M059J (cell line): ENCODE measurements at places on chromosomes 7 and 10.

GRCh38 chr10:112755446-112756234, 194.4 kb upstream of the TCF7L2 start:
- DNase-seq, result no peak

GRCh38 chr10:74669210-74669609, 157.2 kb upstream of the KAT6B start:
- no peak for DNase-seq

- no peak for DNase-seq
Measured at GRCh38 chr10:124066781-124067714, 26.4 kb downstream of the CHST15 start.

DNA sequence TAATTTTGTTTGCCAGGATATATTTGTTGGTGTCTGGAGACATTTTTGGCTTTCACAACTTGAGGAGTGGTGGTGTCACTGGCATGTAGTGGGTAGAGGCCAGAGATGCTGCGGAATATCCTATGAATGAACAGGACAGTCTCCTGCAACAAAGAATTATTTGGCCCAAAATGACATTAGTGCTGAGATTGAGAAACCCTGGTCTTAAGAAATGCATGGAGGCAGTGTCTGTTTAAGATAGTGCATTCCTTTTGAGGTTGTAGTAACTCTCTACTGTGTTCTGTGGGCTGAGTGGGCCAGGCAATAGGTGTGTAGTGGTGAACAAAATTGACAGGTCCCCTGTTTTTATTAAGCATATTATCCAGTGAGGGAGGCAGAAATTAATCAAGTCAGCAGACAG, 165.5 kb downstream of the CDK14 start:
- no peak for DNase-seq

DNA sequence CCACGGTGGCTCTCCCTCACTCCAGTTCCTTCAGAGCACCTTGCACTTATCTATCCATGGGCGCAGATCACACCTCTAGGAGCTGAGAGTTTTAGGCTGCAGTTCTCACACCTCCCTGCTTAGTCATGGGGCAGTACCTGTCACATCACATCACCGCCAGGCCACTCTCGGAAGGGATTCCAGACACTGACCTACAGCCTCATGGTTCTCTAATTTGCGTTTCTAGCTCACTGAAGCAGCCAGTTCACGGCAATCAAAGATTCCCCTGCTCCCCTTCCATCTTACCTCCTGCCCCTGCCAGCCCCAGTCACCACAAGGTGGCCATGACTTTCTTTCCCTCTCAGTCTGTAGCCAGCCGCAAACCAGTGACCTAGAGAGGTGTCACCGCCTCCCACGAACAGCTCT, 34.2 kb downstream of the ADRB1 start:
- no peak for DNase-seq

DNA sequence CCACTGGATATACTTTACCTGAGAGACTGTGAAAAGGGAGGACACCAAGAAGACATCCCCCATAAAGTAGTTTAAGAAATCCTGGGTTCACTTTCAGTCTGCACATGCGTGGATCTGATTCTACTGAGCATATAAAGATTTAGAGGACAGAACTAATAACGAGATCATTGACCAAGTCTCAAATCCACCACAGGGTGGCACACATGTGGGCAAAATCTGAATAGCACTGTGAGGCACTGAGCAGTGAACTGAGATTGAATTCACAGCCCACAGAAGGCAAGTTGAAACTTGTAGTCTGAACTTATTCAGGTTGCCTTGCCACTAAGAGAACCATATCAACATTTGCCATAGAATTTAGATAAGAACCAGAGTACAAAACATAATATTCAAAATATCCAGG, 818.6 kb downstream of the GRID1 start:
- peak; percentile 35 for DNase-seq

GRCh38 chr10:131934769-131935168, 34.0 kb downstream of the PPP2R2D start:
- DNase-seq, result no peak

DNA sequence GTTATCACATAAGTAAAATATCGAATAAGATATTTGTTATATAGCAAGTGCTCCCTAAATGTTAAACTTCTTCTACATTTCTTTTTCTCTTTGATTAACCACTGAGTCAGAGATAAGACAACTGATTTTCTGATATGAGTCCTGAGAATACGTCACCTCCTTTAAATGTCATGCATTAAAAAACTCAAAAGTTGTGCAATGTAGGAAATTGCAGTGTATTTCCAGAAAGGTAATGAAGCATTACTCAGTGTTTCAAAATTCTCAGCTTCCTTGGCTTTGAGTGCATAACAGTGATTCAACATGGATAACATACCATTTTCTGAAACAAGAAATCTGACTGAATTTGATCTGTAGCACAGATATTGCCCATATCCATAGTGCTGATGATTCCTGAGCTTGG, 155.8 kb downstream of the BMPER start:
- peak; percentile 78 for DNase-seq

DNA sequence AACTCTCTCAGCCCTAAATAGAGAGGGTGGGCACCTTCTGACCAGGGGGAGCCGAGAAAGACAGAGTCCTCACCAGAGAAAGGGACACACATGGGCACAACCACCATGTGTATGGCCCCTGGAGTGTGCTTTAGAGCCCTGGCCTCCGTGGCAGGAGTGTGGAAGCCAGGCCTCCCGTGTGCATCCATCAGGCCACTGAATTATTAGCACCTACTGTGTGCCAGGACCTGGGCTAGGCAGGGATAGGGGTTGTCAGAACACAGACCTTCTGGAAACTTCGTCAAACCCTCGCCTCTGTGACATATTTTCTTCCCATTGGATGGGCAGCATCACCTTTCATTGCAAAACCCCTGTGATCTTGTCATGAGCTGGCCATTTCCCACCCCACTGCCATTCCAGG, 78.5 kb downstream of the ZMIZ1 start:
- no peak for DNase-seq

- no peak for DNase-seq
Measured at GRCh38 chr7:111053035-111053434, 37.9 kb upstream of the LRRN3 start.

DNA sequence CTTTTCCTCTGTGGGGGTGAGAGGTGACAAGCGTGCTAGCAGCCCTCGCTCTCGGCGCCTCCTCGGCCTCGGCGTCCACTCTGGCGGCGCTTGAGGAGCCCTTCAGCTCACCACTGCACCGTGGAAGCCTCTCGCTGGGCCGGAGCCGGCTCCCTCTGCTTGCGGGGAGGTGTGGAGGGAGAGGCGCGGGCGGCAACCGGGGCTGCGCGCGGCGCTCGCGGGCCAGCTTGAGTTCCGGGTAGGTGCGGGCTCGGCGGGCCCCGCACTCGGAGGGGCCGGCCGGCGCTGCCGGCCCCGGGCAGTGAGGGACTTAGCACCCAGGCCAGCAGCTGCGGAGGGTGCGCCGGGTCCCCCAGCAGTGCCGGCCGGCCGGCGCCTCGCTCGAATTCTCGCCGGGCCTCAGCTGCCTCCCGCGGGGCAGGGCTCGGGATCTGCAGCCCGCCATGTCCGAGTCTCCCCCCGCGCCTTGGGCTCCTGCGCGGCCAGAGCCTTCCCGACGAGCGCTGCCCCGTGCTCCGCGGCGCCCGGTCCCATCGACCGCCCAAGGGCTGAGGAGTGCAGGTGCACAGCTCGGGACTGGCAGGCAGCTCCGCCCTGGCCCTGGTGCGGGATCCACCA, 352.8 kb upstream of the PODXL start:
- DNase-seq, result no peak

DNA sequence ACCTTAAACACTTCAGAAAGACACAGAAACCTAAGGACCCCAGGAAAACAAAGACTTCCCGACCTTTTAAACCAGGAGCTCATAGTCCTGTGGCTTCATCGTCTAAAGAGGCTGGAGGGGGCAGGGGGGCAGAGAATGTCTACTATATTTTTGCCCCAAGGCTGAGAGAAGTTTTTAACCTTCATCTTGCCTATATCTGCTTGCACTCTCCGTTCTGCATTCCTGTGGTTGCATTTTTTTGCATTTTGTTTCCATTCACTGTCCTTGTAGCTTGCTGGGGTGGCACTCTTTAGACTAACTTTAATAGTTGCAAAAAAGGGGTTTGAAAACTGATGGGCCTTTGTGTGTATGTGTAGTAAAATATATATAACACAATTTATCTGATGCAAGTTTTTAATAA, 23.7 kb downstream of the PRKAR2B start:
- peak; percentile 60 for DNase-seq

DNA sequence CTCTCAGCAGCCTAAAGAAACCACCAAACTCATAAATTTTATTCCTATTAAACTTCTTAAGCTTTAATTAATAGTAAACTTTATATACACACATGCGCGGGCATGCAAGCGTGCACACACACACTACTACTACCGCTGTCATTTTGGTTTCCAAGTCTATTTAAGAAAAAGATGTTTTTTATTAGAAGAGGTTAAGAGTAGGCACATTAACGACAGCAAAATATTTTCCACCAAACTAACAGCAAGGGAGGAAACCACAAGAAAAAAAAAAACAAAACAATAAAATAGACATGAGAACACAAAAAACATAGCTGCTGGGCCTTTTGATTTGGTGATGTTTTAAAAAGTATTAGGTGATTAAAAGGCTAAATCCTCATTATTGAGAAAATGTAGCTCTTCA, 28.6 kb downstream of the RTKN2 start:
- peak; percentile 37 for DNase-seq

DNA sequence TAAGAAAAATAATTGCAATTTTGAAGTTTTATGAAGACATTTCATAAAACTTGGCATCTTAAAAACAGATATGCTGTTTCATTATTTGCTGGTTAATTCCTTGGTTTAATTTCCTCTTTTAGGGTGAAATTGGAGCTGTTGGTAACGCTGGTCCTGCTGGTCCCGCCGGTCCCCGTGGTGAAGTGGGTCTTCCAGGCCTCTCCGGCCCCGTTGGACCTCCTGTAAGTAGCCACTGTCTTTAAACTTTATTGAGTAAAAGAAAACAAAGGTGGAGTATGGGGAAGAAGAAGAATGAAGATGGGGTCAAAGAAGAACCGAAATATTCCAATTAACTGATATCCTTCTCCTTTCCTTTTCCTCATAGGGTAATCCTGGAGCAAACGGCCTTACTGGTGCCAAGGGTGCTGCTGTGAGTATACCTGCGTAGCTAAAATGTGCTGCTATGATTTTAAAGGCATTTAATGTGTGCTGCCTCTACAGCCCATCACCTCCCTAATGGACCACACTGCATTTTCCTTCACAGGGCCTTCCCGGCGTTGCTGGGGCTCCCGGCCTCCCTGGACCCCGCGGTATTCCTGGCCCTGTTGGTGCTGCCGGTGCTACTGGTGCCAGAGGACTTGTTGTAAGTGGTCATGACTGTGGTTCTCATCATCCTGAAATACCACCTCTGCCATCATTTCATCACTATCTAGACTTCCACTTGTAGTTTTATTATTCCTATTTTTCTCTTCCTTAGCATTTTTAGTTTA, 14.7 kb downstream of the COL1A2 start:
- no peak for DNase-seq

- DNase-seq, result peak; percentile 9
Measured at GRCh38 chr10:53839440-53840039, 961.5 kb downstream of the PCDH15 start.

- no peak for DNase-seq
Measured at GRCh38 chr10:119500821-119501220, 41.7 kb downstream of the RGS10 start.

DNA sequence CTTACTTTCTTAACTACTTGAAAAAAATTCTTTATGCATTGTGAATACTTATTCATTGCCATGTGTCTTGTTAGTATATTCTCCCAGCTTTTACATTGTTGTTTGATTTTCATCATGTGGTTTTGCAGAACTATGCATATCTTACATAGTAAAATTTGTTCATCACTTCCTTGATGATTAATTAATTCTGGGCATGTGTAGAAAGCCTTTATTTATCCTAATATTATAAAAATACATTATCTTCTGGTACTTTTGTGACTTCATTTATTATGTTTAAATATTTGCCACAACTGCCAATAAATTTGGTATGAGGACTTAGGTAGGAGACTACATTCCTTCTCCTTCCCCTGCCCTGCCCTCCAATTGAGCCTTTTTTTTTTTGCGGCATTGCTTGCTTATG, 166.0 kb upstream of the ZNF32 start:
- no peak for DNase-seq

GRCh38 chr10:98168766-98169165, 34.3 kb downstream of the R3HCC1L start:
- DNase-seq, result no peak

DNA sequence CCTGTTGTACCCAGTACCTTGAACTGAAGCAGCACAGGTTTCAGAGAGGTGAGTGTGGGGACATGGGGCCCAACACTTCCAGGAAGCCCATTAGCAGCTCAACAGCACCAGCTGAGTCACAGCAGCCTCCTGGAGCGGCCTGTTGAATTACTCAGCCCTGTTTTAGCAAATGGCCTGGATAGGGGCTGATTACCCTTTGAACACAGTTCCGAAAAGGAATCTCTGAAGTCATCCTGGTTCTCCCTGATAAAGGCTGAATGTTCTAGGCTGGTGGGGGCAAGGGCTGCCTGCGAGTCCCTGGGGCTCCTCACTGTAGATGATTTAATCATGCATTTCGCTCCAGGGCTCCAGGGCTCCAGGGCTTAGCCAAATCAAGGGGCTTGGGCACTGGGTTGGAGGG, 287.5 kb downstream of the GRID1 start:
- peak; percentile 38 for DNase-seq

DNA sequence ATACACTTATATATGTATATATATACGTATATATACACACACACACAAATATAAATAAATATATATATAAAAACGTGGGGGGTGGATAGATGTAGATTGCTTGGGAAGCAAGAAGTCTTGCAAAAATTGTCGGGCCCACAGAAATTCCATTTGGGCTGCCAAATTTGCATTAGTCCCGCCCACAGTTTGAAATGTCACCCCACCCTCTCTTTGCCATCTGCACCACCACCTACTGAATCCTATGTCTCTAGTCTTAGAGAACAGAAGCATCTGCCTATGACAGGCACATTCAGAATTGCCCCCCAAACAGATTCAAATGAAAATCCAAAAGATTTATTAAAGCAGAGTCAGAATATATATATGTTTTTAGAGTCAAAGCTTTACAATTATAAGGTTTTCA, 25.6 kb upstream of the CACNA2D1 start:
- no peak for DNase-seq

DNA sequence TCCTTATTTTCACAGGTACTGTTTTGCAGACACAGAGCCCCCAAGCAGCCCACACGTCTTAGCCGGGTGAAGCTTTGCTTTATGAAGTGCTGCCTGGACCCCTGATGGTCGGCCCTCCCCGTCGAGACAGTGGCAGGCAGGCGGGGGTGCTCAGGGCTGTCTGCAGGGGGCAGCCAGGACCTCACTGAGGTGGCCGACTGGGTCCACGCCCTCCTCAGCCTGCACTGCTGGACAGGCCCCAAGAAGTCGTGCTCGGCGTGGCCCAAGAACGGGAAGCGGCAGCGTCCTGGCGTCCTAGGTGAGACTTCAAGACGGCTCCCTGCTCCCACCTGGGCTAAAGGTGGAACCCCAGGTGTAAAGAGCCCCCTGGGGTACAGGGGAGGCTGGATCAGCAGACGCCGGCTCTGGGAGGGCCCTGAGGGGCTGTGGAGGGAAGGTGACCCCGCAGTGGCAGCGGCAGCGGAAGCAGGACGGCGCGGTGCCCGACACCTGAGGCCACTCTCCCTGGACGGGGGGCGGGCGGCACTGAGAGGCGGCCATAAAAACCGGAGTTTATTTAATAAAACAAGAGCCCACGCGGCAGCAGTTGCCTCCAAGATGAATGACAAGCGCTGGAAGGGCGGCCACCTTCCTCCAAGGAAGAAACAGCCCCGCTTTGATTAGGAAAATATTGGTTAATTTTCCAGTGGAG, 179.4 kb downstream of the ELFN1 start:
- DNase-seq, result no peak

- no peak for DNase-seq
Measured at GRCh38 chr7:25790963-25791362, 361.0 kb upstream of the NFE2L3 start.

- peak; percentile 56 for DNase-seq
Measured at GRCh38 chr7:43535031-43535451, 47.9 kb upstream of the STK17A start.
